ENCODE measurements at places on chromosomes 16 and 17. TPM values are rescaled to one million over a fixed set of nuclear protein-coding genes. Genes with fewer than 3 reads are reported as not detected.
A peak's percentile ranks its signal among the peaks of the same experiment; 100 is the strongest.

The WFIKKN1 gene
- total RNA-seq = not detected

The KCNJ16 gene
- not detected for total RNA-seq

The NOG gene
- total RNA-seq = 4.5 TPM

The KCNAB3 gene
- total RNA-seq = 8.4 TPM

The MYO15B gene
- total RNA-seq = 18.9 TPM

GRCh38 chr17:74608511-74608910, 15.0 kb downstream of the CD300E start:
- H3K27me3 ChIP-seq = no peaks in the 10 kb centered on the region
- no peak overlapping the region for H3K4me3 ChIP-seq
- DNase-seq = no peak
- no peaks in the 10 kb centered on the region for H3K36me3 ChIP-seq
- no peak overlapping the region for H3K27ac ChIP-seq
- H3K4me1 ChIP-seq = peaks cover 11% of the 10 kb centered on the region

- DNase-seq = no peak
- peaks cover 31% of the 10 kb centered on the region for H3K4me1 ChIP-seq
- H3K27me3 ChIP-seq = no peaks in the 10 kb centered on the region
- H3K36me3 ChIP-seq = peaks cover 28% of the 10 kb centered on the region
Observed at GRCh38 chr17:80845069-80845862, 146.4 kb upstream of the CHMP6 start.

DNA sequence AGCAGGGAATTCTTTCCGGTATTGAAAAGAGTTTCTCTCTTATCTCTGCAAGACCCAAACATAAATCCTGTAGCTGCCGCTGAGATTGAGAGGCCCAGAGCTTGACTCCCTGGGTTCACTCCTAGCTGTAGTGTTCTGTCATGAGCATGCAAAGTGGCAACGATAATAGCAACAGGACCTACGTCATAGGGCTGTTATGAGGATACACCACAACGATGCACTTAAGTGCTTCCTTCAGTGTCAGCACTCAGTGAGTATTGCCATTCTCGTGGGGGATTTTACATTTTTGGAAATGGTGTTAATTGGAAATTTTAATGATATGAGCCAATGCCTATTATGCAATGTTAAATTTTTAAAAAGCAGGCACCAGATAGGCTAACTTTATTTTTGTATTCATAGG, 199.8 kb downstream of the CYLD start:
- no peaks in the 10 kb centered on the region for H3K36me3 ChIP-seq
- H3K27ac ChIP-seq = no peak overlapping the region
- no peak overlapping the region for H3K4me3 ChIP-seq
- no peaks in the 10 kb centered on the region for H3K27me3 ChIP-seq

- peaks cover 5% of the 10 kb centered on the region for H3K27me3 ChIP-seq
- H3K4me3 ChIP-seq = peak within 1 kb of the TSS; percentile 71
- peak; percentile 83 for DNase-seq
Observed at GRCh38 chr17:80991645-80992076, at the start of gene CHMP6. TSS of gene CHMP6 (plus strand) at chr17:80991841. CDS start at chr17:80991919, 78 bp downstream.

- DNase-seq = no peak
- no peak overlapping the region for H3K4me3 ChIP-seq
- H3K27me3 ChIP-seq = no peaks in the 10 kb centered on the region
- H3K27ac ChIP-seq = no peak overlapping the region
- no peaks in the 10 kb centered on the region for H3K36me3 ChIP-seq
Observed at GRCh38 chr16:65312795-65313194, 190.9 kb upstream of the CDH11 start.

- H3K4me1 ChIP-seq = peaks cover 66% of the 10 kb centered on the region
- peak overlapping the region; percentile 88 for H3K27ac ChIP-seq
- H3K27me3 ChIP-seq = no peaks in the 10 kb centered on the region
- no peaks in the 10 kb centered on the region for H3K36me3 ChIP-seq
Observed at GRCh38 chr17:17119533-17119932, 77.3 kb downstream of the MPRIP start.

- H3K27me3 ChIP-seq = no peaks in the 10 kb centered on the region
- peaks cover 15% of the 10 kb centered on the region for H3K36me3 ChIP-seq
- H3K4me3 ChIP-seq = no peak overlapping the region
- DNase-seq = no peak
Observed at GRCh38 chr16:30548416-30549253, 9.5 kb downstream of the ZNF764 start.

DNA sequence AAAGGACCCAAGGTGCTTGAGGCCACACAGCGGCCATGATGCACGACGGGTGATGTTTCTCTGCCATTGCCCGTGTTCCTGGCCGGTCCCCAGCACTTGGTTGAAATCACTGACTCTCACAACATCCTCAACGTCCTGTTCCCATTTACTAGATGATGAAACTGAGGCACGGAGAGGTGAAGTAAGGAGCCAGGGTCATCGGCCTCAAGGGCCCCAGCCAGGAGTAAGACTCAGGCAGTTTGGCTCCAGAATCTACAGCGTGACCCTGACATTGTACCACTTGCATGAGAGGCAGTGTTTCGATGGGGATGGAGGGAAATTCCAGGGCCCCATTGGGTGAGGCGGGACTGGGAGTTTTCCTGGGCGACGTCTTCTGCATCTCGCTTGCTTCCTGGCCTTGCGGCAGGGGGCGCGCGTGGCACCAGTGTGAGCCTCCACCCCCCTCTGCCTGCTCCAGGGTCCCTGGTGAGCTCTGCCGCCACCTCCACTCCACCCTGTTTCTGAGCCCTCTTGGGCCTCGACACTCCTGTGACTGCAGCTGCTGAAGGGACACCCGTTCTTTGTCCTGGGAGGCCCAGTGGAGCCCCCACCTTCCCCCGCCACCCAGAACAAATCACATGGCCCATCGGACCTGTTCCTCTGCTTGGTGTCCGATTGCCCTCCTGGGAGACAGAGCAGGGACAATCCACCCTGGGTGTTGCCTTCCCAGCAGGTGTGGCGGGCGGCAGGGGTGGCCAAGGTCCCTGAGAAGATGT, 133.0 kb upstream of the GSE1 start:
- DNase-seq = peak; percentile 18
- no peak overlapping the region for H3K27ac ChIP-seq
- H3K4me3 ChIP-seq = no peak overlapping the region

- H3K36me3 ChIP-seq = peaks cover 36% of the 10 kb centered on the region
- no peak for DNase-seq
- H3K4me1 ChIP-seq = no peaks in the 10 kb centered on the region
- H3K27me3 ChIP-seq = no peaks in the 10 kb centered on the region
- H3K4me3 ChIP-seq = no peak overlapping the region
- H3K27ac ChIP-seq = no peak overlapping the region
Observed at GRCh38 chr17:28698253-28698941, 13.3 kb downstream of the PROCA1 start.

- no peak overlapping the region for H3K4me3 ChIP-seq
- peaks cover 22% of the 10 kb centered on the region for H3K4me1 ChIP-seq
- H3K27ac ChIP-seq = peak overlapping the region; percentile 10
- no peak for DNase-seq
Observed at GRCh38 chr16:20866145-20866772, 33.9 kb downstream of the DCUN1D3 start.

DNA sequence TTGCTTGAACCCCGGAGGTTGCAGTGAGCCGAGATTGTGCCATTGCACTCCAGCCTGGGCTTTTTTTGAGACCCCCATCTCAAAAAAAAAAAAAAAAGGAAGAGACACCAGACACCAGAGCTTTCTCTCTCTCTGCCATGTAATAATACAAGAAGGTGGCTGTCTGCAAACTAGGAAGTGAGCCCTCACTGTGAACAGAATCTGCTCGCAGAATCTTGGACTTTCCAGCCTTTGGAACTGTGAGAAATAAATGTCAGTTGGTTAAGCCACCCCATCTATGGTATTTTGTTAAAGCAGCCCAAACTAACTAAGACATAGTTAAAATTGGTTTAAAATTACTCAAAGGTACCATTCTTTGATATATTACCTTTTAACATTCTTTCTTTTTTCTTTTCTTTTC, 10.1 kb upstream of the STX1B start:
- H3K4me3 ChIP-seq = no peak overlapping the region
- DNase-seq = no peak
- peaks cover 4% of the 10 kb centered on the region for H3K4me1 ChIP-seq
- H3K36me3 ChIP-seq = no peaks in the 10 kb centered on the region
- H3K27ac ChIP-seq = no peak overlapping the region

DNA sequence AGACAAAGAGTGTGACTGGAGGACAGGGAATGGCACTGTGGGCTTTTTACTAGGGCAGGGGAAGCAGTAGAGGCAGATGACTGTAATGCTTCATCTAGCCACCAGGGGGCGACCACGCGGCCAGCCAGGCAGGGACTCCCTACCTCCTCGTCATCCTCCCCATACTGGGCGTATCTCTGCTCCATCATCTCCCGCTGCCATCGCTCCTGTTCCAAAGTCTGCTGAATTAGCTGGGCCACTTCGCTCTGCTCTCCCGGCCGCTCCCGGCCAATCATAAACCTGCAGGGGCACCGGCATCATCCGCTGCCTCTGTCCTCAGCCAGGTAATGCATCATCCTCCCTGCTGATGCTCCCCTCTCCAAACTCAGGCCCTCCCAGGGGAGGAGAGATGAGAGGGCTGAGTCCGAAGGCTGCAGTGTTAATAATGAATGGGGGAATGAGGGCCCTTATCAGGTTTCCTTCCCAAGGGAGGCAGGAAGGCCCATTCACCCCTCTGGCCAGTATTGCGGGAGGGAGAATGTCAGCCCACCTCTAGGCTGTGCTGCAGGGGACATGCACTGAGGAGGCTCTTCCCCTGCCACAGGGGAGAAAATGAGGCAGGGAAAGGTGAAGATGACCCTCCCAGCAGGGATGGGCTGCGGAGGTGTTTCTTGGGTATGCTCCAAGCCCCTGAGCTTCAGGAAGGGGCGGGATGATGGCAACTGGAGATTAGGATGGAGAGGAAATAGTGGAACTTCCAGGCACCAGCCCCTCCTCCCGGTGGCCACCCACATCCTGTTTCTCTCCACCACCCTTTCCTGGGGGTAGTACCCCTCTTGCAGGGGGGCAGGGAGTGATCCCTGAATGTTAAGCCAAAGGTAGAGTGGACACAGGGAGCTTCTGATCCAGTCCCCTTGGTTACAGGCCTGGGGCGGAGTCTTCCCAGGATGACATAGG, 10.3 kb upstream of the SAMD14 start:
- peak; percentile 78 for DNase-seq
- H3K27me3 ChIP-seq = no peaks in the 10 kb centered on the region
- H3K4me3 ChIP-seq = peak overlapping the region; percentile 11

GRCh38 chr17:70483624-70484023, 314.3 kb downstream of the KCNJ2 start:
- no peaks in the 10 kb centered on the region for H3K4me1 ChIP-seq
- DNase-seq = no peak
- H3K27ac ChIP-seq = no peak overlapping the region
- H3K27me3 ChIP-seq = no peaks in the 10 kb centered on the region
- no peaks in the 10 kb centered on the region for H3K36me3 ChIP-seq
- H3K4me3 ChIP-seq = no peak overlapping the region

GRCh38 chr16:67862623-67863583, 9.9 kb upstream of the EDC4 start:
- DNase-seq = no peak
- H3K36me3 ChIP-seq = peaks cover 4% of the 10 kb centered on the region
- H3K27me3 ChIP-seq = no peaks in the 10 kb centered on the region
